ENCODE measurements at places on chromosomes 11 and 22.

DNA sequence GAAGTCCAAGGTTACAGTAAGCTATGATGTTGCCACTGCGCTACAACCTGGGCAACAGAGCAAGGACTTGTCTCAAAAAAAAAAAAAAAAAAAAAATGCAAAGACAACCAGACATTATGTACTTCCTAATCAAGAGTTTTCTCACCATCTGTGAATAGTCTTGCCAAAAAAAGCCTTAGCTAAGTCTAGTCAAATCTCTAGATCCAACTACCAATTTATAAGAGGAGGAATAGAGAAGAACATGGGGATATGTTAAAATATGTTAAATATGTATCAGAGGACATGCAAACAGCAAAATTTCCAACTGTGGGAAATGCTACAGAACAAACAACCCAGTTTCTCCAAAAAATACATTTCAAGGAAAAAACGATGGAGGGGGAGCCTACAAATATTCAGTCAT is 45.6 kb downstream of the USP28 start:
- no peak for DNase-seq

- peak; percentile 29 for DNase-seq
Measured at GRCh38 chr11:101880222-101880621, 34.6 kb upstream of the CEP126 start.

DNA sequence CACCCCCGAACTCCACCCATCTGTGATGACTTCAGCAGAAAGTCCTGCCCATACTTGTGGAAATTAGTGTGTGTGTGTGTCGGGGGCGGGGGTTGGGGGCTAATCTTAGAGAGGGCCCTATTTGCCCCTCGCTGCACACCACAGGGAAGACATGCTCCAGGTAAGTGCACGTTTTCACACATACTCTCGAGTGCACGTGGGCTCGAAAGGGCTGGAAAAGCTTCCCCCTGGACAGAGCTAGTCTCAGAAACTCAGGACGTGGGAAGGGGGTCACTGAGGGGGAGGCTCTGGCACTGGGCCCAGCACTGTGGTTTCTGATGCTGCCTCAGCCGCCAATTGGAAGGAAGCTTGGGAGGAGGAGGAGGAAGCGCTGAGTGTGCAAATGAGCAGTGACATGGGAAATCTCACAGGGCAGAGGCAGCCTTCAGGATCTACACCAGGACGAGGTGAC is 40.7 kb upstream of the CD82 start:
- DNase-seq: no peak

- no peak for DNase-seq
Measured at GRCh38 chr11:95556011-95556341, 233.6 kb downstream of the FAM76B start.

DNA sequence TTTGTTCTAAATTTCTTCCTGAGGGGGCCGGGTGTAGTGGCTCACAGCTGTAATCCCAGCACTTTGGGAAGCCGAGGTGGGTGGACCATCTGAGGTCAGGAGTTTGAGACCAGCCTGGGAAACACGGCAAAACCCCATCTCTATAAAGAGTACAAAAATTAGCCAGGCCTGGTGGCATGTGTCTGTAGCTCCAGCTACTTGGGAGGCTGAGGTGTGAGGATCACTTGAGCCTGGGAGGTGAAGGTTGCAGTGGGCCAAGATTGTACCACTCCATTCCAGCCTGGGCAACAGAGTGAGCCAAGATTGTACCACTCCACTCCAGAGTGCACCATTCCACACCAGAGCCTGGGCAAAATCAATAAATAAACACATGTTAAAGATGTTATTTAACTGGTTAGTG is 20.6 kb upstream of the TOP3B start:
- no peak for DNase-seq

DNA sequence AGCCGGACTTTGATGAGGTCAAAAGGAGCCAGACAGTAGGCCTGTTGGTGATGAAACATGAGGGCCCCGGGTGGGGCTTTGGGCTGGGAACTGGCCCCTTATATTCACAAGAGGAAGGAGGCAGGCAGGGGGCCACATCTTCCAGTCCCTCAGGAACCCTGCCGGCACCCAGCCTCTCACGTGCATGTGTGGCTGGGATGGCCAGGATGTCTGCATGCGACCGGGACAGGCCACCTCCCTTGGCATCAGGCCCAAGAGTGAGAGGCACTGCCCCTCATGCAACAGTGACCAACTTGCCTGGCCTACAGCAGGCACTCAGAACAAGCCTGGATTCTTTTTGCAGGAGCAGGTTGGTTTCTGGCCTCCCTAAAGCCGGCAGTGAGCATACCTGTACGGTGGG is 5.4 kb downstream of the SLC25A45 start:
- no peak for DNase-seq

DNA sequence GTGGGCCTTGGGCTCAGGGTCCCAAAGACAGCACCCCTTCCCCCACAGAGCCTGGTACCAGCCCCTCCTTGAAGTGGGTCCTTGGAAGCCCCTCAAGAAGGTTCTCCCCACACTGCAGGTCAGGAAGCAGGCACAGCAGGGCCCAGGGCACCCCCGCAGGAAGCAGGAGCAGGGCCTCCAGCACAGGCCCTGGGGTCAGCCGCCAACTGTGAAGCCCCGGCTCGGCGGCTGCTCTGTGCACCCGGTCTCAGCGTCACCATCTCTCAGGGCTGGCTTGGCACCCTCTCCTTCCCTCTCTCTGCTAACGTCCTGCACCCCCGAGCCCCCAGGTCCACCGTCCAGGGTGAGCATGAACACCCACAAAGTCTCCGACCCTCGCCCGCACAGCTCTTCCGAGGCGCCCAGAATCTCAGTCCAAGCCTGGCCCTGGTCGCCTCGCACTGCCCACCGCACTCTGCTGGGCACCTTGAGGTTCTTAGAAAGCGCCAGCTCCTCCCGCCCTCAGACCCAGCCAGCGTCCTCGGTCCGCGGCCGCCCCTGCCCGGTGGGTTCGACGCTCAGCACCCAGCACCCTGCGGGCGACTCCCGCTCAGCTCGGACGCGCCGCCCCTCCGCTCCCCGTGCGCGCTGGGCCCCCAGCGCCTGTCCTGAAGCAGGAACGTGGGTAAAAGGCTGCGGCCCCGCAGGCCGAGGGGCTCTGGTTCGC is 1.4 kb upstream of the SIGIRR start:
- DNase-seq: no peak

GRCh38 chr11:44264761-44265160 is 45.2 kb downstream of the ALX4 start:
- DNase-seq: no peak

- no peak for DNase-seq
Measured at GRCh38 chr22:25650833-25651232, 86.4 kb downstream of the GRK3 start.

- DNase-seq: no peak
Measured at GRCh38 chr11:118643142-118643994, 36.0 kb downstream of the PHLDB1 start.

DNA sequence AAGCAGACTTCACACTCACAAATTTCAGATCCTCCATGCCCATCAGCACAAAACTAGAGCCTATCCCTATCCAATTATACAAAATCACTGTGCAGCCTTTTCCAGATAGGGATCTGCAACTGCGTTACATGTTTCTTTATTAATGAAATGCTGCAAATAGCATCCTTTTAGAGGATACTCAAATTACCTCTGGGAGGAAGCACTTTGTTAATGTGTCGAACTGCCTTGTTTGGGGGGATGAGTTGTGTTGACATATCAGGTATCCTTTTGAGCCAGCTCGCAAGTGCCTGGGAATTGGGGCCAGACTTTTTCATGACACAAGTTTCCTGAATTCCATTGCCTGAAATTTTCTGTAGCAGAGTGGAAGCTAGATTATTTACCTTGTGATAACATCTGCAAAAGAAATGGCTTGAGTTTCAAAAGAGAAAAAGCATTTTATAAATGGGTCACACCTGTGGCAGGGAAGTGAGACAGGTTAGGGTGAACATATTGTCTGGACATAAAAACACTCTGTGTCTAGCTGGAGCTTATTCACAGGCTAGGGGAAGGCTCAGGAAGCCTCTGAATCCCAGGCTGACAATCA is 299.1 kb upstream of the MTNR1B start:
- no peak for DNase-seq

GRCh38 chr11:132158696-132159095 is 788.3 kb downstream of the NTM start:
- no peak for DNase-seq

GRCh38 chr11:132644520-132645239 is 887.6 kb downstream of the OPCML start:
- DNase-seq: no peak

DNA sequence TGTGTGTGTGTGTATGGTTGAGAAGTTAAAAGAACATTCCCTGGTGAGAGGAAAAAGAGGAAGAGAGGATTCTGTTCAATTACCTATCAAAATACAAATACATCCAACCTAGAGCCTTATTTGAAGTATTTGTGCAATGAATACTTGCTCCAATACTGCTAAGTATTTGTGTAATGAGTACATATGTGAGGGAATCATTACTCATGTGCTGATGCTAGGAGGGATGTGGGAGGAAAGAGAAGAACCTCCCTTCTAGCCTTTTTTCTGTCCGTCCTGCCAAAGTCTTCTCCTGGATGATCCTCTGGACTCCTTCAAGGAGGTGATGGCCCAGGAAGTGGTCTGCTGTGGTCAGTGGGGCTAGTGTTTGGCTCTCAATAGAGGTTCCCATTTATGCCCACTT is 36.0 kb upstream of the ACCSL start:
- no peak for DNase-seq
